ENCODE measurements at places on chromosomes 3 and 15. TPM values are rescaled to one million over a fixed set of nuclear protein-coding genes. Genes with fewer than 3 reads are reported as not detected.

- DNase-seq = no peak
These were observed 62.2 kb downstream of the ABTB1 start for GRCh38 chr3:127734754-127735473.

- DNase-seq = no peak
These were observed 62.9 kb downstream of the OPA1 start for GRCh38 chr3:193655831-193656433.

DNA sequence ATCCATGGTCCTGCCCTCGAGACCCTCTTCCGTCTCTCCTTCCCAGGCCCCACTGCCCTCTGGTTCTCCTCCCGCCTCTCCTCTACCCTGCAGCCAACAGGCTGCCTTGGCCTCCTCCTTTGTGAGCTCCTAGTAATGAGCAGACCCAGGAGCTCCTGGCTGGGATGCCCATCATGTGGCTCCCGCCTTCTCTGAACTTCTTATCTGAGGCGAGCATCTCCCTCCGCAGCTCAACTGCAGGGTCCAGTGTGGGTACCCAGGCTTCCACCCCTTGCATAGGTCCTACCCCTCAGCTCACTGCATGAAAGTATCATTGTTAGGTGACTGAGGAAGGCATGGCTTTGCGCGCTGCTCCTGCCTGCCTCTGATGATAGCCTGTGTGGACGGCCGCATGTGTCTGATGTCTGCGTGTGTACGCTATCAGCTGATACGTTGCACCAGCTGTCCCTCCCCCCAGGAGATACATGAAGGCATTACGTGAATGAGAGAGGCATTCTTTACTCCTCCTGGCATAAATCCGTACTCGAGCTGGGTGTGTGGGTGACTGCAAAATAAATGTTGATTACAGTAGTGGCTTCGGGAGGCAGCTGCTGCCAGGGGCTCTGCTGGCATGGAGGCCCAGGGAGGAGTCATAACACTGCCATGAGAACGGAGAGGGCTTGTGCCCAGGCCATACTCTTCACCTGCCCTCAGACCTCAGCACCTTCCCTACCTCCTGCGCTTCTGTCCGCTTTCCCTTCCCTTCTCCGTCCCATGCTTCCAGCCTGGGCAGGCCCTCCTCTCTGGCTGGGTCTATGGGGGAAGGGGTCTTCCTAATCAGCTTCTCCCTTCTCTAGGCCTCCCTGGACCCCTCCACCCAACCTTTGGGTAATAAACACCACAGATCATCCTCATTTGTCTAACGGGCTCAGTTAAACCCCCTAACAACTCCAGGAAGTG lies 48.8 kb downstream of the ZNF710 start:
- DNase-seq = no peak

GRCh38 chr3:99965077-99965476 lies 147.4 kb downstream of the CMSS1 start:
- DNase-seq = no peak

DNA sequence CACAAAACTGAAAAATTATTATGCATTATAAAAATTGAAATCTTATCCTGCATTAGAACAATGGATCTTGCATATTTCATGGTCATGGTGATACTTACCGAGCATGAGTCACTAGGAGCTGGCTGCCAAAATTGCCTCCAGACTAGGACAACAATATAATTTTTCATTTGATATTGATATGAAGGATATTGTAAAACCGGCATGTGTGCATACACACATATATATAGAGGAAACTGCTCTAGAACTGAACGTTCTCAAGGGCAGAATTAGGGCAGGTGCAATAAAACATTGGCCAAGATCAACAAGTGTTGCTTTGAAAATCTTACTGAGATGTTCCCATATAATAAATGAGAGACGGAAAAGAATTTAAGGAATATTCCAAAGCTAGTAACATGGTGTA lies 319.4 kb upstream of the POU1F1 start:
- DNase-seq = no peak

DNA sequence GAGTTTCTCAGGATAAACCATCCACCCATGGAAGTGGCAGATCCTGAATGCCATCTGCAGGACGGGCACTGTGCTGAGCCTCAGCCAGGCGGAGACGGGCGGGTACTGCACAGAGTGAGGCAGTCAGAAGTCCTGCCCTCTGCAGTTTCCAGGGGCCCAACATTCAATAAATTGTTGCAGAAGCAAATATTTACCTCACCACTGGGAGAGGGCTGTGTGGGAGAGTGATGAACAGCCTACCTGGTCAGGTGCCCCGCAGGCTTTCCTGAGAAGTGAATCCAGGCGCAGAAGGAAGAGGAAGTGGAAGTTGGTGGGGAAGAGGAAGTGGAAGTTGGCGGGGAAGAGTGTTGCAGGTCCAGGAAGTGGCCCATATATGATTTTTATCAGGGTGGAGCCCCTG lies 100.8 kb downstream of the SLCO3A1 start:
- DNase-seq = no peak

DNA sequence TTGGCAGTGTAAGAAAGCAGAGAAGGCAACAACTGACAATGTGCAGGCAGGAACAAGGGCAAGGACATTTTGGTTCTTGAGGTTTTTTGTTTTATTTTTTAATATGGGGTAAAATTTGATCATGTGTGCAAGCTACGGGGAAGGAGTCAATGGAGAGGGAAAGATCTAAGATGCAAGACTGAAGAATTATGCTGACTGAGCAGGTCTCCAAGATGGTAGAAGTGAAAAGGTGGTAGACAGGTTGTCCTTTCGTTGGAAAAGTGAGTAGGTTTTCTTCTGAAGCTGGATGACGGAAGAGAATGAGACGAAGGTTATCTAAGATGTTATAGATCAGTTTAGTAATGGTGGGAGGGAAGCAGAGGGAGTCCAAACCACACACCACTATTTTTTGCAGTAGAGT lies 4.2 kb downstream of the CD47 start:
- no peak for DNase-seq

DNA sequence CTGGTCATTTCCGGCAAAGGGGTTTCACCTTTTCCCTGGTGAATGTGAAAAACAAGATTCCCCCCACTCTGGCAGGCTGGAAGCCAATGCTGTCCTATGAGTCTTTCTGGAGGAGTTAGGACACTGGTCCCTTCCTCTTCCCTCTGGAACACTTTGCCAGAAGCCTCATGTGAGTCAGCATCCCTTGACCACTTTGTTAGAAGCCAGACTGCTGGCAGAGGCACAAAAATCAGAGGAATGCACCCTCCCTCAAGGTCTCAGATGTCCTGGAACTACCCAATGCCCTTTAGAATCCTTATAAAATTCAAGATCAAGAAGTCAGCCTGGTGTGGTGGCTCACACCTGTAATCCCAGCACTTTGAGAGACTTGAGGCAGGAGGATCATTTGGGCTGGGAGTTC lies 26.6 kb downstream of the ITGB5 start:
- no peak for DNase-seq

Gene ZXDC
- 45.4 TPM for total RNA-seq

Gene CPNE4
- not detected for total RNA-seq

Gene GASK1A
- total RNA-seq = not detected

Gene GP5
- total RNA-seq = 0.18 TPM

Gene SLC22A13
- 0.51 TPM for total RNA-seq

Measured in activated B cell treated with CpG ODN at 0.5 μM for 24 hours (primary cell).